ENCODE measurements at places on chromosomes 1 and 21. TPM values are rescaled to one million over a fixed set of nuclear protein-coding genes. Genes with fewer than 3 reads are reported as not detected.

KRTAP19-7 gene
- not detected for total RNA-seq

KRTAP13-2 gene
- total RNA-seq: not detected

PCP4 gene
- not detected for total RNA-seq

HES2 gene
- 0.19 TPM for total RNA-seq

CLSTN1 gene
- 43.8 TPM for total RNA-seq

OR2T33 gene
- not detected for total RNA-seq

PLA2G5 gene
- total RNA-seq: not detected

DNAJC6 gene
- total RNA-seq: 4.0 TPM

FCGR1A gene
- not detected for total RNA-seq

PRRX1 gene
- total RNA-seq: not detected

ILDR2 gene
- 10.3 TPM for total RNA-seq

LRRC47 gene
- 46.0 TPM for total RNA-seq

KCNN3 gene
- 0.35 TPM for total RNA-seq

NKAIN1 gene
- total RNA-seq: not detected

AGT gene
- total RNA-seq: not detected

CYP4A11 gene
- not detected for total RNA-seq

OR2L5 gene
- not detected for total RNA-seq

ABCA4 gene
- total RNA-seq: 0.12 TPM

CLDN19 gene
- not detected for total RNA-seq

FCGR2B gene
- not detected for total RNA-seq

VWA5B1 gene
- total RNA-seq: not detected

RNF187 gene
- total RNA-seq: 148 TPM

TSPEAR gene
- total RNA-seq: not detected
